ENCODE measurements at places on chromosomes 13 and 19.

DNA sequence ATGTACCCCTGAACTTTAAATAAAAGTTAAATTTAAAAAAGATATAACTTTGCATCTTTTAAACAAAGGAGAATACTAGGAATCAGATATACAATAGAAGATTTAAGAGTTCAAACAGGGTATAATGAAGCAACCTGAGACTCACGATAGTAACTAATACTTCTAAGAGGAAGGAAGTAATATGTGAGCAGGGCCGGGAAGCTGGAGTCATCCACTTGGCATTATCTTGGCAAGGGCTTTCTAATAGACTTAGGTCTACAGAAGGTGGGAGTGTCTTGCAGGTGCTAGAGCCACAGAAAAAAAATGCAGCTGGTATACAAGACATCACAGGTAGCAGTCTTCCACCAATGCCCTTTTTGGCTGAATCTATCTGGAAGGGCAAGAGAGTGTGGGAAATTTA lies 231.9 kb downstream of the KCTD12 start:
- no peak for DNase-seq

- no peak for DNase-seq
These were observed 654 bp downstream of the ZNF579 start for GRCh38 chr19:55579766-55580621.

DNA sequence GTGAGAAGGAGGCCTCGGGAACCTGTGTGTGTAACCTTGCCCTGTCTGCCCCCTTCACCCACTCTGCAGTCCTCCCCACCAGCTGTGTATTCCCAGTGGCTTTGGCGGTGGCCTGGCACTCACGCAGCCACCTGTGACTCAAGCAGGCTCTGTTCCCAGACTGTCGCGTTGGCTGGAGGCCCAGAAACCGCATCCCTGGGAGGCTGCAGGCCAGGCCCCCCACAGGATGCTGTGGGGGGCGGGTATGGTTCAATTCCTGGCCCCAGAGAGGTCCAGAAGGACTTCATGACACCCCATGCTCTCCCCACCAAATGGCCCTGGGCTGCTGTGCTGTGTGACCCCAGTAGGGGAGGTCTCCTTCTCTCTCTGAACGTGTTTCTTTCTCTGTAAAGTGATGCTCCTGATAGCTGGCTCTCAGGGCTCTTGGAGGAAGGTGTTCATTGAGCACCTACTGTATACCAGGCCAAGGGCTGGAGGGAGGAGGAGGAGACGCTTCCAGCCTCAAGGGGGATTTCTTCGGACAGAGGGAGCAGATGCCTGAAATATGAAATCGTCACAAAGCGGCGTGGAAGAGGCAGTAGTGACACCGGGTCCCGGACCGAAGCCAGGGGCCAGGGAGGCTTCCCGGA lies 1.9 kb upstream of the LINGO3 start:
- DNase-seq = peak; percentile 72

GRCh38 chr13:110327051-110327721 lies 20.1 kb downstream of the COL4A2 start:
- DNase-seq = no peak

GRCh38 chr13:98484289-98485219 lies 92.4 kb downstream of the STK24 start:
- DNase-seq = peak; percentile 56

DNA sequence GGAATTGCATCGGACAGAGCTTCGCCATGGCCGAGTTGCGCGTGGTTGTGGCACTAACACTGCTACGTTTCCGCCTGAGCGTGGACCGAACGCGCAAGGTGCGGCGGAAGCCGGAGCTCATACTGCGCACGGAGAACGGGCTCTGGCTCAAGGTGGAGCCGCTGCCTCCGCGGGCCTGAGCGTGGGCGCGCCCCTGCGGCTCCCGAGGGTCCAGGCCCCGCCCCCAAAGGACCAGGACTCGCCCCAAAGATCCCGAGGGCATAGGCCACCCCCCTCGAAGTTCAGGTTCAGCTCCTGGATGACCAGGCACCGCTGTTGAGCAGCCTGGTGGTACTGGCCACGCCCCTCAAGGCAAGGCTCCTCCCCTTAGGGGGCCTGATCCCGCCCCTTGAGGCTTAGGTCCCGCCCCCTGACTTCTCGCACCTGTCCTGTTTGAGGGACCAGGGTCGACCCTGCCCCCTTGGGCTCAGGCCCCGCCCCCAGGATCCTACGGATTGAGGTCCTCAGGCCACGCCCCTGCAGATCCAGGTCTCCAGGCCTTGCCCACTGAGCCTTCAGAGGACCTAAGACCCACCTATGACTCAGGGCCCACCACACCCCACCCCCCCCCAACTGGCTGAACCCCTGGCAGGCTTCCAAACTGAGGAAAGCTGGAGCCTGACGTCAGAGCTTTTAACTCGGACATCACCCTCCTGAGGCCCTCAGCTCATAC lies 43.1 kb downstream of the CYP4F22 start:
- DNase-seq = peak; percentile 91

- DNase-seq = no peak
These were observed 251.4 kb downstream of the VWA8 start for GRCh38 chr13:41709511-41709910.

- peak; percentile 56 for DNase-seq
These were observed 8.0 kb downstream of the NAPSA start for GRCh38 chr19:50357178-50358100.

- DNase-seq = no peak
These were observed 10.7 kb downstream of the MZT1 start for GRCh38 chr13:72716776-72717175.

DNA sequence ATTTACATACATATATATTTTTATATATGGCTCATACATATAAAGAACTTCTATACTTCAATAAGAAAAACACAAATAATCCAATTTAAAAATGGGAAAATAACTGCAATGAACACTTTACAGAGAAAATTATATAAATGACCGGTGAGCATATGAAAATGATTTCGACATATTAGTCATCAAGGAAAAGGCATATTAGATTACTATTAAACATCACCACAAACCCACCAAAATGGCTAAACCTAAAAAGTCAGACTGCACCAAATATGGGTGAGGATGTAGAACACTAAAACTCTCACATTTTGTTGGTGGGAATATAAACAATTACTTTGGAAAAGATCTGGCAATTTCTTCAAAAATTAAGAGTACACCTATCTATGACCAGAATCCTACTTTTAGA lies 316.2 kb downstream of the ENOX1 start:
- no peak for DNase-seq

DNA sequence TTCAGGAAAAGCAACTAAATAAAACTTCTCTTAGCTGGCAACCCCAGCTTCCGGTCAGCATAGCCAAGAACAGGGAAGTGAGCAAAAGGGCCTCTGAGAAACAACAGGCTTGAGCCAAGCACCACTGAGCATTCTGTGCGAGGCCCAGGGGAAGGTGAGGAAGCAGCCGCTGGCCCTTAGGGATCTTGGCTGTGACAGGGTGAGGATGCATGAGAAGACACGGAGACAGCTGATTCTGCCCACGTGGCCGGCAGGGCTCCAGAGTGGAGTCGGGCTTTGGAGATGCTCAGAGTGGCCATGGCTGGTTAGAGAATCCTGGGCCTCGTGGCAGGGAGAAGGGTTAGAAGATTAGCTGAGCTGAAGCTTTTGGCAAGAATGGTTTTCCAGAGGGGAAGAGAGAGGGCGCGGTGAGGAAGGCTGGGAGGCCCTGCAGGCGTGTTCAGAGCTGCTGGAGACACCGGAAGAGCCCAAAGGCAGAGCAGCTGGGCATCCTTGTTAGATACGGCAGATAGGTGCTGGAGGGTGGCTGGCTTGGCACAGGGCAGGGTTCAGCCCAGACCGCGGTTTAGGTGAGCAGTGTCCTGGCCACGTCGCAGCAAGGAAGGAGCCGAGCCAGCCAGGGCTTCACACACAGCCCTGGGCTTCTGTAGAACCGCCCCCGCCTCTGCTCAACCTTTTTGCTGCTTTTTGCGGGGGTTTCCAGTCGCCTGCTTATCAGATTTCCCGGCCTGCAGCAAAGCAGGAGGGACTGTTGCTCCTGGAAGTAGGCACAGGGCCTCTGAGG lies 17.3 kb downstream of the UPF1 start:
- no peak for DNase-seq
